ENCODE measurements at places on chromosomes 2 and 18.

- DNase-seq, result no peak
Measured at GRCh38 chr2:231583982-231584381, 8.7 kb upstream of the TEX44 start.

DNA sequence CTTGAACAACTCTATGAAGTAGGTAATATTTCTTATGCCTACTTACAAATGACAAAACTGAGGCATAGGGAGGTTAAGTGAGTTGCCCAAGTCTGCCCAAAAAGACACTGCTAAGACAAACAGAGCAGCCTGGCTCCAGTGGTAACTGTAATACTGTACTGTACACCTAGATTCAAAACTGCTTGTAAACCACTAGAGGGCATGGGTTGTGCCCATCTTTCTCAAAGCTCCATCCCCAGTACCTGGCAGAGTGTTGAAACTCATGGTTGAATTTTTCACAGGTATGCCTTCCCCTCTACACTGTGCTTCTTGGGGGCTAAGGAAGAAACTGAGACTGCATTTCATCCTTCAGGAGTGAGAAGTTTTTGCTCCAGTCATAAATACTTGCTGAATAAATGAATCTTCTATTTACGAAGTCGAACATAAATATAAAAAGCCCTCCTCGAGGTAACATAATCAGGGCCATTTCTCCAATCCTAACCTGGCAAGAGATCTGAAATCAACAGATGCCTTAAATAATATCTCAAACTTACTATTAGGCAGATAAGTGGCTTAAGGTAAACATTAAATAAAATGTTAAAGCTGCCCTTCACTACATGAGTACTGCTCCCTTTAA is 2.0 kb downstream of the PPP4R1 start:
- DNase-seq, result peak; percentile 52

DNA sequence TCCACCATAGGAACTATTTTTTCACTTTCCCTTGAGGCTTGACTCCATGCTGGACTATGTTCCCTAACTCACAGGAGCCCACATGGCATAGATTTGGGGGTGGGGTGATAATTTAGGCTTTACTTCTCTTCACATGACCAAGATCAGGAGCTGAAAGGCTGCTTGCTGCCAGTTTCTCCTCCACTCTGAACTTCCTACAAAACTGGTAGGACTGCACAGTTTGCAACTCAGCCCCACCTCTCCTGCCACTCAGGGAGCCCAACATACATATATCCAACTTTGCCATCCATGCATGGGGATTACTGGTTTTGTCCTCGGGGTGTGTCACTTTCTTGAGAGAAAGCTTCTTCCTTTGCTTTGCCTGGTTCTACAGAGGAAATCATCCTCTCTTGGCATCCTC is 14.2 kb downstream of the INO80D start:
- no peak for DNase-seq

- no peak for DNase-seq
Measured at GRCh38 chr2:223187256-223187655, 135.3 kb downstream of the KCNE4 start.

DNA sequence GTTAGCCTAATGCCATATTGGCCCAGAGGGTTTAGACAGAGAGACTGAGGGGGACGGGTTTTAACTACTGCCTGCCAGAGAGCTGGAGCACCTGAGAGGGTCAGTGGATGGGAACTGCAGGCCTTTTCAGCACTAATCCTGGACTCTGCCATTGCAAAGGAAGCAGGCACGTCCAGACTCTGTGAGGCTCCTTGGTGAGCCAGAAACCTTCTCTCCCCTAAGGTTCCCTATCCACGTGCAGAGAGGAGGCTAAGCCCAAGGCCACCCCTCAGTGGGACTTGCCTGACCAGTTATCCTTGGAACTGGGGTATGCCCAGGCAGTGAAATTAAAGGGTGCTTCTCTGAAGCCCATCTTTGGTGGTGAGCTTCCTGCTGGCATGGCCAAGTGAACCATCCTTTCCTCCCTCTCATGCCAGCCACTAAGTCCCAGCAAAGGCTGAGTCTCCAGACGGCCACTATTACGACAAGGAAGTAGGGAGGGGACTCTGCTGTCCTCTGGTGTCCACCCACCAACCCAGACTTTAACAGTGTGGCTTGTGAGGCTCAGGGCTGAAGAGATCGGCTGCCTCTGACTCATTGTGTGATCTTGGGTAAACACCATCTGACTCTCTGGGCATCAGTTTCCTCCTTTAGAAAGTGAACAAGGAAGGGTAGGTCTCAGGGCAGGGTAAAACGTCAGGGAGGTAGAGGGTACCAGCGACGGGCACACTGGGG is 3.9 kb upstream of the MLPH start:
- DNase-seq, result no peak

DNA sequence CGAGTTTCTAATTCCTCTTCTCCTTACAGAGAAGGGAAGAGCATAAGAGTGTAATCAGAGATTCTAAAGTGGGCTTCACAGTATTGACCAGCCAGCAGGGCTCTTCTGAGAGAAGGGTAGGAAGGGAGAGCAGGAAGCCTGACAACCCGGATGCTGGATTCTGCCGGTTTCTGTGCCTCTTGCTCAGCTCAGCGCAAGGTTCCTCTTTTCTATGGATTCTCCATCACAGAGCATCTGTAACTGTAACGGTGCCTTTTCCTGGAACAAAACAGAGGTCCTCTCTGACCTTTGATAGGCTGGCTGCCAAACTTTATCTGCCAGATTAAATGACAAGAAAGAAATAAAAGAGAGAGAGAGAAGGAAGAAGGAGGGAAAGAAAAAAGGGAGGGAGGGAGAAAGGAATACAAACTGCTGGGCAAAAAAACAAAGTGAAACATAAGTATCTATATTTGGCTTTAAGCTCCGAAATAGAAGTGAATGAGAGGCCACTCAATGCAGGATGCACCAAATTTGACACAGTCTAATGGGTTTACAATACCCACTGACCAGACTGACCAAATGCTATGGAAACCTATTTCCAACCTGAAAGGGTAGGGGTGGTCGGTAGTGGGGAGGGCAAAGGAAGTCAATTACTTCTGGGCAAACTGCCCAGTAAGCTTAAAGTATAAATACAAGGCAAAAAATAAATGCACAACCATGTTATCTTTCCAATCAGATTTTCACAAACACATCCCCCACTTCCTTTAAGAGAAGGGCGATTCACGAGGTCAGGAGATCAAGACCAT is 59.2 kb downstream of the PIEZO2 start:
- no peak for DNase-seq

DNA sequence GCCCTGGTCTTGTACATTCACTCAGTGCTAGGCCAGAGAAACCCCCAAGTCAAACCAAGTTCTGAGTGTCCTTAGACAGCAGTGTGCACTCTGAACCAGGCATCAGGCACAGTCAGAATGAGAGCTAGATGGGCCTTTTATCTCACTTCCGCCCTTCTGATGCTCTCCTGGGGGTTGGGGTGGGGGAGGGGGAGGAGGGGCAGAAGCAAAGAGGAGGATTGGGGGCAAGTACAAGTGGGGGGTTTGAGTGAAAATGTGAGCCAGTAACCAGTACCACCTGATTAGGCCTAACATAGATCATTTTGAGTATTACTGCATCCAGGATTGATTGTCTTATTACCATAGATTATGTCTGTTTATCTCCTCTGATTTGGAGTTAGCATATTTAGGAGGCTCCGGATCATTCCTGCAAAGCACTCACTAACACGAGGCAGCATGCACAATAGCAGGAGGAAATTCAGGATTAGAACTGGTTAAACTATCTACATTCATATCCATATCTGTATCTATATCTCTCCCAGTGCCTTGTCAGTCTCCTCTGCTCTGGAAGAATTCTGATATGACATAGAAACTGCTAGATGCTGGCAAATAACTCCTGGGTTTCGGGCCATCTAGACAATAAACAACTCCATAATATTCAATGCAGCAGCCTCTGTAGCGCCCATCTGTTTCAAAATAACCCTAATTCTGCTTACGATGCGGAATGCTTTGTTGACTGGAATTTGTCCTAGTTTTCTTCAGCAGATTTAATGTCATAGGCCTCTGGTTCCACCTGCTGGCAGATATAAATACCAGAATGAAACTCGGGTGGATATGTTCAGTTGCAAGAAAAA is 149.1 kb downstream of the RHBDD1 start:
- peak; percentile 31 for DNase-seq

DNA sequence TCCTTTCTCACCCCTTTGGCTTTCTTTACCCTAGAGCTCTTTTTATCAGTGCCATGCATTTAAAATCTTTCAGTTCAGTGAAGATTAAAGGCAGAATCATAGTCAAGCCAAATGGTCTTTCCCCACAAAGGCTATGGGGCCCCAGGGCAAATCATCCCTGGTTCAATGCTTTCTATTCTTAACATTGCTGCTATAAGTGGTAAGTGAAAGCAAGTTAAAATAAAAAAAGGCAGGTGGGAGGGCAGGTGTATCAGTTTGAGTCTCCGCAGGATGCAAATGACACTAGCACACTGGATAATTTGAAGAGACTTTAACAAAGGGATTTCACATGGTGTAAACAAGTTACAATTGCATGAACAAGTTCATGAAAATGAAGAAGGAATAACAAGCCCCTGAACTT is 757.4 kb downstream of the SATB2 start:
- peak; percentile 36 for DNase-seq

GRCh38 chr2:57936216-57936615 is 110.4 kb upstream of the VRK2 start:
- no peak for DNase-seq

DNA sequence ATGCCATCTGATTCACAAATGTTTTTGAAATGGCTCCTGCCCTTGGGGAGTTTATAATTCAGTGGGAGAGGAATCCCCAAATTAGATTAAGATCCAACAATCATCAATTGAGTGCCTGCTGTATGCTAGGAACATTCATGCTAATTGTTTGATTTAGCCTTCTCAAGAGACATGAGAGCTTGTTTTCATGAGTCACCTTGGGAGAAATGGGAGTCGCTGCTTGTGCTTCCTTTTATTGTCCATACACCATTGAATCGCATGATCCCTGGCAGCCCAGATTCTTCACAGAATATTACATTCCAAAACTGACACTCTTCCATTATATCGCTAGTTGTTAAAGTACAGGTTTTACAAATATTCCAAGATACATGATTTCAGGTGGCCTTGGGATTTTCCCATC is 106.0 kb upstream of the MAP3K20 start:
- DNase-seq, result no peak

DNA sequence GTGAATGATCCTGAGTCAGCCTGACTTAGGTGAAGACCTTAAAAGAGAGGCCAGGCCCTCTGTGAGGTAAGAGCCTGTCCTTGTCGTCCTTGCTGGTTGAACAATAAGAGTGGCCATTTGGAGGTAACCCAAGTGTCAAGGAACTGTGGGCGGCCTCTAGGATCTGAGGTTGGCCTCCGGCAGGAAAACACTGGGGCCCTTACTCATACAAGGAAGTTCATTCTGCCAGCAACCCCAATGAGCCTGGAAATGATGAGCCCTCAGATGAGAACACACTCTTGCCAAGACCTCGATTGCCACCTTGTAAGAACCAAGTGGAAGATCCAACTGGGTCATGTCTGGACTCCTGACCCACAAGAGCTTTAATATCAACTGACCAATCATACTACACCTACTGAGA is 95.5 kb upstream of the LRATD1 start:
- no peak for DNase-seq

GRCh38 chr2:27494944-27495554 is at the start of gene FNDC4:
FNDC4 (minus strand) TSS chr2:27495200; CDS start chr2:27494679, 521 bp downstream.
- no peak for DNase-seq

GRCh38 chr2:45117383-45117782 is 108.1 kb upstream of the SIX2 start:
- no peak for DNase-seq

GRCh38 chr18:33812186-33812585 is 234.2 kb downstream of the ASXL3 start:
- no peak for DNase-seq

GRCh38 chr2:181467966-181468707 is 11.0 kb downstream of the ITGA4 start:
- DNase-seq, result no peak

DNA sequence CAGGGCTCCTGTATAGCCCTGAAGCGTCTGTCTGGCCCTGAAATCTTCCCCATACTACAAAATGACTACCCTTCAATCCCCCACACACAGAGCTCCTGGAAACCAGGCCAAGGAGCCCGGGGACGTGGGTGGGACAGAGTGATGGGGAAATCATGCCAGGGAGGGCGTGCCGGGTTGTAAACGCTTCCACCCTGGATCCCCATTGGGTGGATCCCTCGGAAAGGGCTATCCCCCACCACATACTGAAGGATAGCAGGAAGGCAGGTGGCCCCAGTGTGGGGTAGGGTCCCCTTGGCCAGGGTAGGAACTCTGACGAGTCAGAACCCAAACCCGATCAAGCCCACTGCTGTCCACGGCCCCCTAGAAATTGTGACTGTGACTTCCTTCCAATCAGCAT is 91.7 kb downstream of the INHBB start:
- no peak for DNase-seq

DNA sequence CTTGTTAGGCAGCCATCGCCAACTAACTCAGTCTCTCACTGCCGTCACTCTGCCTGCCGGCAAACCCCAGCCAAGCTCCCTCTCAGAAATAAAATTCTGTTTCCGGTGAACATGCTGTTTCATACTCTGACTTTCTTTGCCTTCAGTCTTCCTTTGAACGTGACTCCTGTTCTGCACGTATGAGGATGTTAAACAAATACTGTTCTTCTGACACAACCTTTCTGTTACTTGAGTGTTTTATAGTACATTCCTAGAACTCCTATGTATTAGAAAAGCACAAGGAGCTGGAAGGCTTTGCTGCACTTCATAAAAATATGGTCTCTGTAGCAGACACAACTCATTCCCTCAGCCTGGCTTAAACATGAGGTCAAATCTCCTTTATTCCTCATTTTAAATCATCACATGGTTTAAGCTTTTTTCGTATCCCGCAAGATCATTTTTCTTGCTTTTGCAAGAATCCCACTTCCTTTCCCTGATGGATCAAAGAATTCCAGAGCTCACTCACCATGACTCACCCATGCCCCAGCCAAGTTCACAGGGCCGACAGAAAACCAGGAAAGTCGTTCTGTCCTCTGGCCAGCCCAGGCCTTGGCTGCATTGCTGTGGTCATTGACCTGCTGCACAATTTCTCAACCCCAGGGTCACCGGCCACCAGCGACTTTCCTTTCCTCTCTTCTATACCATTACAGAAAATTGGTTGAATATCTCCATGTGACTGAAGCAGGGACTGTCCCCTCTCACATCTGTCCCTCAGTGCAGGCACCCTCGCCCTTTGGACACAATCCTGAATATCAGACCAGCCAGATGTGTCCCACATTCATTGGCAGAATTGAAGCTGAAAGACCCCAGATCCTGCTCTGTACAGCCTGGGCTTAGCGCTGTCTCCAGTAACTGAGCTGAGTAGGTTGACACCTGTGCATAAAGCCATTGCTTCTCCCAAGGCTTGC is 183.1 kb upstream of the ARL4C start:
- DNase-seq, result no peak

DNA sequence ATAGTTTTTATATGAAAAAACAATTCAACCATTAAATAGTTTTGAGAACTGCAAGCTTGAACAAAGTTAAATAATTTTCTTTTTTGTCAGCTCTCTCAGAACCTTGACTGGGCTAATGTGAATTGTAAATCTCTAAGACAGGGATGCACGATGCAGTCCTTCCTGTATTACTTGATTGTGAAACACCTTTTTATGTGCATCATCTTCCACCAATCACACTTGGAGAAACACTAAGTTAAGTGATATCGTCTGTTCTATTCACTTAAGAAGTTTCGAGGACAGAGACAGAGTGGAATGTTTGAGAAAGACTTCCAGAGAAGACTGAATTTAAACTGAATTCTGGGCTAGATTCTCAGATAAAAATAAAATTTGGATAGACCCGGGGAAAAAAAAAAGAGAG is 238.2 kb downstream of the MREG start:
- no peak for DNase-seq
